Cerebellum (tissue), 4 donors: ENCODE measurements at places on chromosomes 2 and 18.

GRCh38 chr2:79375817-79376216 is 137.0 kb upstream of the CTNNA2 start:
- no peak for DNase-seq

GRCh38 chr2:42030829-42031228 is 17.0 kb upstream of the PKDCC start:
- no peak for DNase-seq

- DNase-seq = no peak
Observed at GRCh38 chr2:233423552-233423860, 69.2 kb downstream of the DGKD start.

- no peak for DNase-seq
Observed at GRCh38 chr2:169222665-169223064, 139.7 kb downstream of the LRP2 start.

DNA sequence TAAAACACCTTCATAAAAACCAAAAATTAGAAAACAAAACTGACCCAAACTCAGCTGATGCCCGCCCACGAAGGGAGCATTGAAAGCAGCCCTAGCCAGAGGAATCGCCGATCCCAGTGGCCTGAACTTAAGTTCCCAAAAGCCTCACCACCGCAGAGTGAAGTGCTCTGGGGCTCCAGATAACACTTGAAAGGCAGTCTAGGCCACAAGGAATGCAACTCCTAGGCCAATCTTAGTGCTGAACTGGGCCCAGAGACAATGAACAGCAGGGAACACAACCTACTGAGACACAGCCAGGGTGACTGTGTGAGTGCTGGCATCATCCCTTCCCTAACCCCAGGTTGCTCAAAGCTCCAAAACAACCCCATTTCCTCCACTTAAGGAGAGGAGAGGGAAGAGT is 59.6 kb upstream of the CHN1 start:
- DNase-seq = no peak

GRCh38 chr2:14530506-14530905 is 102.0 kb upstream of the LRATD1 start:
- no peak for DNase-seq

DNA sequence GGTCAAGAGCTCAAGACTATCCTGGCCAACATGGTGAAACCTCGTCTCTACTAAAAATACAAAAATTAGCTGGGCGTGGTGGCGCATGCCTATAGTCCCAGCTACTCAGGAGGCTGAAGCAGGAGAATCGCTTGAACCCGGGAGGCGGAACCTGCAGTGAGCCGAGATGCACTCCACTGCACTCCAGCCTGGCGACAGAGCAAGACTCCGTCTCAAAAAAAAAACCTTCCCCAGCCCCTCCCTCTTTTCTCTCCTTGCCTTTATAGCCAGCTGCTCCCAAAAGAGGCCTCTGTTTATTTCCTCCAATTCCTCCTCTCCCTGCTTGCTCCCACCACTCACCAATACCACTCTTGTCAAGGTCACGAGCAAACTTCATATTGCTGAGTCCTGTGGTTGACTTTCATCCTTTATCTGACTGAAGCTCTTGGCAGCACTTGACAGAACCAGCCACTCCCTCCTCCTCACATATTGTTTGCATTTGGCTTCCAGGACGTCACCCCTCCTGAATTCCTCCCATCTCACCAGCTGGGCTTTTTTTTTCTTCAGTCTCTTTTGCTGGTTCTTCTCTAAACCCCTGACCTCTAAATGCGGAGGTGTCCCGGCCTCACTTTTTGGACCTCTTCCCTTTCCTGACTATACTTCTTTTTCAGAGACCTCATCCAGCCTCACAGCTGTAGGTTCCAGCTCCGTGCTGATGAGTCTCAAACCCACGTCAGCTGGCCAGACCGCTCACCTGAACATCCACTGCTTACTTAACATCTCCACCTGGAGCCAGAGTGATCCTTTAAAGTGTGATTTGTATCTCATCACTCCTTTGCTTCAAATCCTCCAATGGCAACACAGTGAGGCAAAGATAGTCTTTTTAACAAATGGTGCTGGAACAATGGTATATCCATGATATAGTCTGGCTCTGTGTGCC is 84.6 kb upstream of the CAB39 start:
- DNase-seq = no peak

DNA sequence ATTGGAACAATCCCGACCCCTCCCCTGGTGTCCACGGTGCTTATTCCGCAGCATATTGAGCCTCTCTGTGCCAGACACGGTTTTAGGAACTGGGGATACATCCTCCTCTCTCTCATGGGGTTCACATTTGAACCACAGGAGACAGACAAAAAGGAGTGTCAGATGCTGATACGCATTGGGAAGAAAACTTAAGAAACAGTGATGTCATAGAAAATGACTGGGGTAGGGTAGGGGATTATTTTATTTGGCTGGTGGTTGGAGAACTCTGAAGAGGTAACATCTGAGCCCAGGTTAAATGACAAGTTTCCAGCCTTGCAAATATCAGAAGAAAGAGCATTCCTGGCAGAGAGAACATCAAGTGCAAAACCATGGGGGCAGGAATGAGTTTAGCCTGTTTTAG is 344.5 kb downstream of the DPP10 start:
- DNase-seq = no peak

- DNase-seq = no peak
Observed at GRCh38 chr2:36482576-36483214, 115.3 kb downstream of the FEZ2 start.
